Daoy (cell line): ENCODE measurements at places on chromosomes 1 and 21.

DNA sequence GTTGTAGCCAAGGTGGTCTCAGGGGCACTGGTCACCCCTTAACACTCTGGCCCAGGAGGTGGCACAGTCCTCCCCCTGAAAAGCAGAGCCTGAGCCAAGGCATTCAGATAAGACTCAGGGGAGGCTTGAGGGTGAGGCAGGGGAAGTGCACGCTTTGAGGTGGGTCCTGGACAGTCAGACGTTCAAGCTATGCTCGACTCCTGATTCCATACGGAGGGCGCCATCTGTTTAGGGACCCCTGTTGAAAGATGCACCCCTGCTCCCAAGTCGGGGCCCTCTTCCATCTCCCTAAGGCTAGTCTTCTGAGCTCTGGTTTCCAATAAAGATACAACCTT, 12.9 kb upstream of the CHI3L1 start:
- no peak for DNase-seq

DNA sequence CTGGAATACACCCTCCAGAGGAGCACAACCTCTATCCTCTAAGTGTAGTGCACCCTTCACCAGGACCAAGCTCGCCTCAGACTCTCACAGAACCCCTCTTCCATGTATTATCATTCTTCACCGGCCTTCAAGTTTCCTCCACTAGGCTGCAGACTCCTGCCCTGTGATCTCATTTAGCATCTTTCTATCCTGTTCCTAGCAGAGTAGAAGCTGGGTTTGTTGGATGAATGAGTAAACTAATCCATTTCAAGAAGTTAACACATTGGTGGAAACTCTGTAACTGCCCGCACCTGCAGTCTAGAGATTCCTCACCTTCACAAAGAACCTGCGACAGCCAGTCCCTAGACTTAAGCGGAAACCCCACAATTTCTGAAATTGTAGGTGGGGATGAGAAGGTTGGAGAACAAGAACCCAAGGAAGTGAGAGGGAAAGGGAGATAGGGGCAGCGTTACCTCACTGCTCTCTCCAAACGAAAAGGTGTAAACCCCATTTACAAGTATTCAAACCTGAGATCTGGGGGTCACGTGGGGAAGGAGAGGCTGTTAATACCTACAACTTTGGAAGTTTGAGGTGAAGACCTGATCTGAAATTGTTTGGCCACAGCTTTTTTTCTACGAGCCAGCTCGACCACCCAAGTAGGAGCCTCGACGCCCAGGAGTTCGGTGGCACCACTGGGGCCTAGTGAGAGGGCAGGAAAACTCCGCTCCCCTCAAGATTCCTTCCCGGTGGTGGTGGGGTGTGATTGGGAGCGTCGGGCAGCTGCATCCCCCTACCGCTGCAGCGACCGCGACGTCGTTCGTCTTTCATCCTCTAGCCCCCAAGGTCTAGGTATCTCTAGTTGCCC, 1.2 kb downstream of the PTPN14 start:
- peak; percentile 45 for DNase-seq

DNA sequence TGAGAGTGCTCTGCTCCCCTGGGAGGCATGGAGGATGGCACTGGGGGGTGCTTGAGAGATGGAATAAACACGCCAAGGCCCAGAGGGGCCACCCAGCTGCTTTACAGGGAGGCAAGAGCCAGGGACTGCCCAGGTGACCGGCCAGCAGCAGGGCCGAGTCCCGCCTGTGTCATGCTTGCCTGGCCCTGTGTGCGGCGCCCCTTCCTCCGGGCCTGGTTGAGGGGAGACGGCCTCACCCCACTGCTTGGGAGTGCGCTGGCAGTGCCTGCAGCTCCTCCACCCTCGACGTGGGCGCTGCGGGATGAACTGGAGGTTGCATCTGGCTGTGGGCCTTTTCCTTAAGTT, 33.1 kb upstream of the COL6A2 start:
- no peak for DNase-seq

GRCh38 chr1:7427605-7428300, 343.3 kb upstream of the VAMP3 start:
- DNase-seq: no peak

- DNase-seq: no peak
Observed at GRCh38 chr1:117685936-117686806, 80.3 kb downstream of the TENT5C start.

GRCh38 chr1:29286194-29286767, 50.0 kb downstream of the PTPRU start:
- DNase-seq: no peak
